GM13976 (cell line): ENCODE measurements at places on chromosomes 4 and X.

DNA sequence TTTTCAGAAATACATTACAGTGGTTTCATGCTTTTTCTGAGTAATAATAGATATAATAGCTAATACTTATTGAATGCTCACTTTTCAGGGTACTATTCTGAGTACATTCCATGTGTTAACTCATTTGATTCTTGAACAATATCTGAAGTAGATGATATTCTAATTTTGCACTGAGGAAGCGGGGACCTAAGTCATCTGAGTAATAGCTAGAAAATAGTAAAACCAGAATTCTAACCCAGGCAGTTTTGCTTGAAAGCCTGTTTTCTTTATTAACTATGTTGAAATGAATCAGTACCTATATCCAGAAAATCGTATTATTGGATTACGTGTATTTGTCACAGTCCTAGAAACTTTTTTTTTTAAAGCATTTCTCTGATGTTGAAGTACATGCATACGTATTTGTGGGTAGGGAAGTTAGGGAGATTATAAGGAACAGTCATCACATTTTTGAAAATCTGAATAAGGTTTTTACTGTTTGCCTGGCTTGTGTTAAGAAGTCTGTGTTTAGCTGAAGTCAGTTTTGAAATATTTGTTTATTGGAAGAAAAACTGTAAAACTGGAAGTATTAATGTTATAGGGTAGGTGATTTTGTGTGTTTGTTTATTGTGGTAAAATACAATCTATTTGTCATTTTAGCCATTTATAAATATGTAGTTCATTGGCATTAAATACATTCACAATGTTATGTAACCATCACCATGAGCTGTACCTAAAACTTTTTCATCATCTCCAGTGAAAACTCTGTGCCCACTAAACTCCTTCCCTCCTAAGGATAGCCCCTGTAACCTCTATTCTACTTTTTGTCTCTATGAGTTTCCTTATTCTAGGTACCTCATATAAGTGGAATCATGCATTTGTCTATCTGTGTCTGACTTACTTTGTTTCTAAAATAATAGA lies 55.3 kb downstream of the FIP1L1 start:
- no peak for DNase-seq

GRCh38 chr4:144494280-144494679 lies 151.7 kb upstream of the HHIP start:
- no peak for DNase-seq

DNA sequence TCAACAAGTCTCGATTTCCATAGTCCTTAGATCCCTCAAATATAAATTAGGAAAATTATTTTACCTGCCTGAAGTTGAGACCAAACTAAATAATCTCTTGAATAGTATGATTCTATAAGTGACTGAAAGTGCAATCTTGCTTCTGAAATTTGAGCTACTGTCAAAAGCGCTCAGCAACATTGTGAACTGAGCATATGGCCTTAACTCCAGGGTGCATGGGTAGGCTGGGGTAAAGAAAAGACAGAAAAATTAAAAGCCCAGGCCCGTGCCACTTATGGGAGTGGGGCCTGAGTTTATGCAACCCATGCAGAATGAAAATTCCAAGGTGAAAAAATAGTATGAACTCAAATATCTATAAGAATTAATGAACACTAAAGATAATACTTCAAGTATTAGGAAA lies 9.8 kb downstream of the PGRMC2 start:
- no peak for DNase-seq

GRCh38 chrX:133364196-133364595 lies 51.1 kb downstream of the GPC4 start:
- no peak for DNase-seq

- no peak for DNase-seq
These were observed 200.2 kb downstream of the GUCY2F start for GRCh38 chrX:109281483-109282275.
